Thymus (tissue), 14 donors: ENCODE measurements at places on chromosomes 12 and 14. TPM values are rescaled to one million over a fixed set of nuclear protein-coding genes. Genes with fewer than 3 reads are reported as not detected.

DNA sequence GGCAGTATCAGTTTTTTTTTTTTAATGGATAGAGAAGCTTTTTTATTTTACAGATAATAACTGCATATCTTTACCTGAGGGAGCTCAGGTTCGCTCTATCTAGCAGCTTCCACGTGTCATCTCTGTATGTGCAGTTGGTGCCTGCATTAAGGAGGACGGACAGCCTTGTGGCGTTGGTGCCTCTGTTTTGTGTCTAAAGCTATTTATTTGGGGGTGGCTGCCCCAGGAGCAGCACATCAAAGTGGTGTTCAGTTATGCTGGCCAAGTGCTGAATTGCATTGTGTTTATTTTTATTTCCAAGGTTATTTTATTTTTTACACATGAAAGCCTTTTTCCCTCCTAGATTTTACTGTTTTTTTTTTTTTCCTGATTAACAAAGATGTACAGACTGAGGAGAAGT lies 59.7 kb downstream of the RASSF3 start:
- peak overlapping the region; percentile 91 for H3K27ac ChIP-seq
- H3K27me3 ChIP-seq, result no peaks in the 10 kb centered on the region
- DNase-seq, result no peak

DNA sequence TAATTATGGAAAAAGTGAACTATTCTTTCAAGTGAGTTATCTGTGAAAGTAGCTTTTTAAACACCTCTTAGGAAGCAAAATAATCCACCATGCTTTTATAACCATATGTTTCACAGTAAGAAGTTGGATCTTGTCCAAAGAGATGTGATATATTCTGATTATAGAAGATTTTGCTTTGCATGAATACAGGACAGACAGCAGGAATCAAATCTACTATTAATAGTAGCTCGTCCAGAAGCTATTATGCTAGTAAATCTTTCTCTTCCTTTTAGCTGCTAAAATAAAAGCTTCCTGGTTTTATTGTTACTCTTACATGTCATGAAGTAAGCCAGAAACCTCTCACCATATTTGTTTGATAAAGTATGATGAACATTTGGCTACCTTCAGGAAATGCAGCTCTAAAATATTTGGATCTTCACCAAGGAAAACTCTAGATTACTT lies 257.0 kb downstream of the IPO8 start:
- H3K4me3 ChIP-seq, result no peak overlapping the region
- no peaks in the 10 kb centered on the region for H3K27me3 ChIP-seq
- DNase-seq, result no peak
- no peak overlapping the region for H3K27ac ChIP-seq

GRCh38 chr14:68487805-68488590 lies 304.9 kb downstream of the ZFP36L1 start:
- H3K4me1 ChIP-seq, result peaks cover 16% of the 10 kb centered on the region
- H3K4me3 ChIP-seq, result no peak overlapping the region
- no peak for DNase-seq
- no peak overlapping the region for H3K27ac ChIP-seq

Gene ATF7IP
- total RNA-seq, result 28.0 TPM

- no peak overlapping the region for H3K4me3 ChIP-seq
- H3K4me1 ChIP-seq, result no peaks in the 10 kb centered on the region
- no peak for DNase-seq
- no peak overlapping the region for H3K27ac ChIP-seq
- no peaks in the 10 kb centered on the region for H3K36me3 ChIP-seq
- H3K27me3 ChIP-seq, result no peaks in the 10 kb centered on the region
These were observed 190.7 kb upstream of the BMP4 start for GRCh38 chr14:54147282-54147681.

Gene P2RX2
- 0.66 TPM for total RNA-seq

GRCh38 chr12:39440101-39440500 lies 2.8 kb downstream of the KIF21A start:
- no peak for DNase-seq
- H3K4me1 ChIP-seq, result peaks cover 2% of the 10 kb centered on the region
- H3K27me3 ChIP-seq, result peaks cover 18% of the 10 kb centered on the region

DNA sequence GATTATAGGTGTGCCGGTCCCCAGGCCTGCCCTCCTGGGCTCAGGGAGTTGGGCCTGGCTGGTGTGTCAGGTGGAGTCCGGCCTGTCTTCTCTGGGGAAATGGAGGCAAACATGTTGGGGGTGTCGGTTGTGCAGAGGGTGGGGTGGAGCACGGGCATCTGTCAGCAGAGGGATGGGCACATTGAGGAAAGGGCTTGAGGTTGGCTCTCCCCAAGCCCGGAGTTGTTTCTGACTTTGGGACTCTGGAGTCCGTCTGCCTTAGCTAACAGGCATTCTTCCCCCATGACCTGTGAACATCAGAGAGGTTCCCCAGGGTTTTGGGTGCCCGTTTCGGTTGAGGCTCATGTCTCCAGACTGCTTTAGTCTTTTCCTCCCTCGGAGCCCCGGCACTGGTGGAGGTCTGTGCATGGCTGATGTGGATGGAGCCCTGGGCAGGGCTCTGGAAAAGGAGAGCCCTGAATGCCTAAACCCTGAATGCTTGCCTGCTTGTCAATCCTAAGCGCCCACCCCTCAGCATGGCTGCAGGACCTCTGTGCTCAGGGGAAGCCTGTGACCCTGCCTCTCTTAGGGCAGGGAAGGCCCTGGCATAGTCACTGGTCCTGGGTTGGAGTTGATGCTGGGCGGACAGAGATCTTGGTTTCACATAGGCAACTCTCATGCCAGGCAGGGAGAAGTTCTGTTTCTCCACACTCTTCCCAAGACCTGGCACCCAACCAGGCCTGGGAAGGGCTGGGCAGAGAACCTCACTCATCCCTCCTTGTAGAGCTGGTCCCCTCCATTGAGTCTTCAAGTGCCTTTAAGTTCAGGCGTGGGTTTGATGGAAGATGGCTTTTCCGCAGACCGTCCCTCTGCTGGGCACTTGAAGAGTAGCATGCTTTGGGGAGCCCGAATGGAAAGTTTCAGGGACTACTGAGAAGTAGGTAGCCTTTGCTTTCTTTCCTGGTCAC lies 12.9 kb downstream of the NYNRIN start:
- no peak overlapping the region for H3K27ac ChIP-seq
- no peak for DNase-seq
- no peak overlapping the region for H3K4me3 ChIP-seq

DNA sequence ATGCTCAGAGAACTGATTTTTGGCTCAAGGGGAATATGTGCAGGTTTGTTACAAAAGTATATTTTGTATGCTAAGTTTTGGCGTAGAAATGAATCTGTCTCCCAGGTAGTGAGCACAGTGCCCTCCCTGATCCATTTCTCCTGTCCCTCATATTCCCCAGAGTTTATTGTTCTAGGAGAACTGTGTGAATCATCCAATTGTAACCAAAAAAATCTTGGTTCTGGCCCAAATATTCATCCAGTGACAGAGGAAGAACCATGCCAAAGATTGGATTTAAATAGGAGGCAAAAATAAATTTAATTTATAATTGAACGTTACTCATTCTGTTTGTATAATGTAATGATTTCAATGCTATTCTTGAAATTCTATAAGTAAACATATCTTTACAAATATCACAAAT lies 4.8 kb downstream of the CATSPERB start:
- no peaks in the 10 kb centered on the region for H3K27me3 ChIP-seq
- DNase-seq, result no peak
- no peaks in the 10 kb centered on the region for H3K4me1 ChIP-seq
- H3K4me3 ChIP-seq, result no peak overlapping the region

- no peaks in the 10 kb centered on the region for H3K27me3 ChIP-seq
- peaks cover 11% of the 10 kb centered on the region for H3K36me3 ChIP-seq
- no peak overlapping the region for H3K4me3 ChIP-seq
- no peak for DNase-seq
- peaks cover 17% of the 10 kb centered on the region for H3K4me1 ChIP-seq
These were observed 8.5 kb downstream of the SLC38A1 start for GRCh38 chr12:46260124-46260912.

Gene TTC7B
- 3.2 TPM for total RNA-seq

GRCh38 chr14:71751264-71751663 lies 181.0 kb upstream of the RGS6 start:
- peaks cover 10% of the 10 kb centered on the region for H3K4me1 ChIP-seq
- H3K4me3 ChIP-seq, result no peak overlapping the region
- no peaks in the 10 kb centered on the region for H3K36me3 ChIP-seq
- no peaks in the 10 kb centered on the region for H3K27me3 ChIP-seq

DNA sequence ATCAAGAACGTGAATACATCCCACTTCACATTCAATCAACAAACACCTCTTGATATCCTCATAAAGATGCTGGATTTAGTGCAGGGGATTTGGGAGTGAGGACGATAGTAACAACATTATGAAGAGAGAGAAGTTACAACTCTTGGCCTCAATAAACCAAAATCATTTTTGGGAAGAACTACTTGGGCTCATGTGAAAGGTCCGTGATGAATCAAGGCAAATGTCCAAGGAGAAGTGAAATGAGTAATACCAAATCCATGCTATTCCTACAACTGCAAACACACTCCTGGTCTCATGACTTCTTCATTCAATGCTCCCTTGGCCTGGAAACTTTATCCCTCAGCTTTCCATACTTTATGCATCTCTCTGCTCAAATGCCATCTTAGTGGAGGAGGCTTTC lies 162.0 kb upstream of the LMNTD1 start:
- H3K36me3 ChIP-seq, result no peaks in the 10 kb centered on the region
- H3K27ac ChIP-seq, result no peak overlapping the region
- peaks cover 13% of the 10 kb centered on the region for H3K4me1 ChIP-seq
- DNase-seq, result no peak
- no peak overlapping the region for H3K4me3 ChIP-seq

GRCh38 chr12:34342048-34342447 lies 319.8 kb downstream of the ALG10 start:
- no peak overlapping the region for H3K4me3 ChIP-seq
- no peak overlapping the region for H3K27ac ChIP-seq
- H3K27me3 ChIP-seq, result no peaks in the 10 kb centered on the region
- no peaks in the 10 kb centered on the region for H3K4me1 ChIP-seq

Gene TNFAIP2
- 66.2 TPM for total RNA-seq

DNA sequence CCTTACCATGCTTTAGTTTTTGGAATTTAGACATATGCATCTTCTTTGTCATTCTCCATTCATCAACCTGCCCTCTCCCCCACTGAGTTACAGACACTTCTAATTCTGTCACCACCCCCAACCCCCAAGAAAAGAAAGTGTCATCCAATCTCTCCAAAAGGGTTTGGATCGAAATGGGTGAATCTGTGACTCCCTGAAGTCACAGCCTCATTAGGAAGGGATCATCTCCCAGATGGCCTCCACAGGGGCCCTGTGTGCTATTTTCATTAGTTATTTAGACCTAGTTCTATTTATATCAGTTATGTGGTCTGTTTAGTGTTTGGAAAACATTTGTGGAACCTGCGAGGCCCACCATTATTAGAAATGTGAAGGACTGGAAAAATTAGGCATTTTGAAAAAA lies 191.0 kb upstream of the ATP2B1 start:
- no peaks in the 10 kb centered on the region for H3K27me3 ChIP-seq
- H3K4me1 ChIP-seq, result peaks cover 11% of the 10 kb centered on the region
- H3K4me3 ChIP-seq, result no peak overlapping the region
- DNase-seq, result no peak
- no peak overlapping the region for H3K27ac ChIP-seq

Gene NEDD8
- 259 TPM for total RNA-seq

DNA sequence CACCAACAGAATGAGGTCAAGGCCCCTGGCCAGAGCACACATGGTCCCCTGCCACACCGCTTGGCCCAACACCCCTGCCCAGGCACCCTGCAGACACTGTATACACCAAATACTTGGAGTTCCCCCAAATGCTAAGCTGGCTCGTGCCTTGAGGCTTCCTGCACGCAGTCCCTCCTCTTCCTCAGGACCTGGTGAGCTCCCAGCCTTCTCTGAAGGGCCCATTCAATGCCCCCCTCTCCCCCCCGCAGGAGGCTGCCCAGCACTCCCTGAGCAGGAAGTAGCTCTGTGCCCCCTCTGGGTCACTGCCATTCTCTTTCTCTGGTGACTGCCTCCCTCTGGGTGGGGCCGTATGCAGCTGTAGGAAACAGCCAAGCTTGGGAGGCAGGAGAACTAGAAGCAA lies 75.3 kb downstream of the ITPK1 start:
- DNase-seq, result no peak
- H3K27me3 ChIP-seq, result no peaks in the 10 kb centered on the region
- no peak overlapping the region for H3K27ac ChIP-seq
- no peaks in the 10 kb centered on the region for H3K36me3 ChIP-seq
- no peaks in the 10 kb centered on the region for H3K4me1 ChIP-seq

- H3K27ac ChIP-seq, result no peak overlapping the region
- no peaks in the 10 kb centered on the region for H3K36me3 ChIP-seq
- H3K4me3 ChIP-seq, result no peak overlapping the region
- H3K4me1 ChIP-seq, result no peaks in the 10 kb centered on the region
These were observed 12.5 kb downstream of the RFX4 start for GRCh38 chr12:106595268-106595667.
